ENCODE measurements at places on chromosomes 12 and 14.

DNA sequence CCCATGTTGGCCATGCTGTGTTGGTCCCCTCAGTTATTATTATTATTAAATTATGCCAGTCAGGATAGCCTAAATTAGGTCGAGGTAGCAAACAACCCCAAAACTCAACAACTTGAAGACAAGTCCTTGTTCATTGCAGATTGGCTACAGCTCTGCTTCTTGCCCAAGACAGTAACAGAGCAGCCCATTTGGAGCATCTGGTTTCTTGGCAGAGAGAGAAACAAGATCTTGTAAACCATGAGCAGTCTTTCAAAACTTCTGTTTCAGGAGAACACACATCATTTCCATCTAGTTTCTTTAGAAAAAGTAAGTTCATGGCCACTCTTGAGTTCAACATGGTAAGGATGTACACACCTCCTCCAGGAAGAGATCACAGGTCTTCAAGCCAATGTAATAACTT is 52.3 kb downstream of the E2F7 start:
- no peak for DNase-seq

- no peak for DNase-seq
Observed at GRCh38 chr12:103880299-103881142, 39.5 kb upstream of the NT5DC3 start.

- no peak for DNase-seq
Observed at GRCh38 chr14:58752771-58753201, 115.0 kb downstream of the DACT1 start.

- no peak for DNase-seq
Observed at GRCh38 chr14:68767248-68767645, 25.6 kb downstream of the ZFP36L1 start.

DNA sequence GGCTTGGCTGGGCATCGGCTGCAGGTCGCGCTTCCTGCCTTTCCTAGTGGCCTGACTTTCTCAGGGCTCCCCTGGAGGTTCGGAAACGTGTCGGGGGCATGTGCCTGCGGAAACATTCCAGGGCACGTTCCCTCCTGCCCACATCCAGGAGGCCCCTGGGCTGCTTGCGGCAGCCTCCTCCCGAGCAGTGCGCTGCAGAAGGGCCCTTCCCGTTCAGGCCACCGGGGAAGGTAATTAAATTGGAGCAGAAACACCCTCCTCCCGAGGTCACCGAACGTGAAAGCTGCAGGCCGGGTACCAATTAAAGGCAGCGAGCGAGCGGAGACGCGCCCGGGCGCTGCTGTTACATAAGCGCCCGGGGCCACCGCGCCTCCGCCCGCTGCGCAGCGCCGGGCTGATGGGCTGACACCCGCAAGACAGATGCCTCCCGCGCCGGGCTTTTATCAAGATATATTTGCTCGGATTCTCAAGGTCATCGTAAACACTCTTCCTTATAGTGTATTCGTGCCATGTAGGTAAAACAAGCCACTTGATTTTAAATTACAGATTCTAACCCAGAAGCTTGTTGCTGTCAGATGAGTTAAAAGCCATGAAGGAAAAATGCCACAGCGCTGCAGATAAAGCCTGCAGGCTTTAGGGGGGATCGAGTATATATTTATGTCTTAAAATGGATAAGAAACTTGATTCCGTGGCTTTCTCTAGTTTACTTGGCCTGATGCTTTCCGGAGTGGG is 31.4 kb downstream of the SSPN start:
- DNase-seq = no peak

GRCh38 chr12:116861320-116861719 is 19.9 kb downstream of the HRK start:
- no peak for DNase-seq

DNA sequence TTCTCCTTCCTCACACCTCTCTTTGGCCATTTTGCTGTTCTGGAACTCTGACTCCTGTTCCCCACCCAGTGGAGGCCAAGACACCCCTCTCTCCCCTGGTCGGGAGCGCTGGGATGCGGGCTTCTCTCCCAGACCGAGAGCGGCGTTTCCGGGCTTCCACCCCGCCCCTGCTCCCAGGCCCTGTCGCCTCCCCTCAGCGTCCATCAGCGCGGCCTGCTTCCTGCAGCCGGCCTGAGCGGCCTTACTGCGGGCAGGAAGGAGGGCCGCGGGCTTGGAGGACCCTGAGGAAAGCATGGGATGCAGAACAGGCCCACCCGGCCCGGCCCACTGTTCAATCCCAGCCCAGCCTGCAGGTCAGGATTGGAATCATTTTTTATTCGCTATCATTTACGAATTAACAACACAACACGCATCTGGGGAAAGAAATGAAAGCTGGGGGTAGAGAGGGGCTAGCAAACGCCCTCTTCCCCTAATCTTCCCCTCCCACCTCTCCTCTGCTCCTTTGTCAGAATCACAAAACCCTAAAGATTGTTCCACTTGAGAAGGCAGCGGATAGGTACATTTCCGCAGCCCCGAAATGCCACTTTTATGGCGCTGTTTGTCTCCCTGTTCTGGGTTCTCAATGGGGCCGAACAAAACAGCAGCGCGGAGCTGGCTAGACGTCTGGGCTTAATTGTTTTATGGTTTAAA is 3.8 kb upstream of the HOXC8 start:
- DNase-seq = no peak

DNA sequence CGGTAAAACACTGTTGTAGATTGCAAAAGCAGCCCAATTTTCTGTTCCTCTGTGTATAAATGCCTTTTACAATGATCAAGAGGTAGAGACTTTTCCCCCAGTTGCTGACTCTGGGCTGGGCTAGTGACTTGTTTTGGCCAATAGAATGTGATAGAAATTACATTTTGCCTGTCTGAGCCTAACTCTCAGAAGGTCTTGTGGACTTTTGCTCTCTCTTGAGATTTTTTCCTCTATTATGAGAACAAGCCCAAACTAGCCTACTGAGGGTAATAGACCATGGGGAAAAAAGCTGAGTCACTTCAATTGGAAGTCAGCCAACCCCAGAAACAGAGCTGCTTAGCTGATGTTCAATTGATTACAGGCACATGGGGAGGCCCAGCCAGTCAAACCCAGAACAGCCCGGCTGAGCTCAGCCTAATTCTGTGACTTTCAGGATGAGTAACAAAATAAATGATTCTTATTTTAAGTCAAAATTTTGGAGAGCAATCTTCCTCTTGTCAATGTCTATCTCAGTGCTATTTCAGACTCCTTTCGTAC is 61.4 kb downstream of the MYF5 start:
- DNase-seq = no peak

DNA sequence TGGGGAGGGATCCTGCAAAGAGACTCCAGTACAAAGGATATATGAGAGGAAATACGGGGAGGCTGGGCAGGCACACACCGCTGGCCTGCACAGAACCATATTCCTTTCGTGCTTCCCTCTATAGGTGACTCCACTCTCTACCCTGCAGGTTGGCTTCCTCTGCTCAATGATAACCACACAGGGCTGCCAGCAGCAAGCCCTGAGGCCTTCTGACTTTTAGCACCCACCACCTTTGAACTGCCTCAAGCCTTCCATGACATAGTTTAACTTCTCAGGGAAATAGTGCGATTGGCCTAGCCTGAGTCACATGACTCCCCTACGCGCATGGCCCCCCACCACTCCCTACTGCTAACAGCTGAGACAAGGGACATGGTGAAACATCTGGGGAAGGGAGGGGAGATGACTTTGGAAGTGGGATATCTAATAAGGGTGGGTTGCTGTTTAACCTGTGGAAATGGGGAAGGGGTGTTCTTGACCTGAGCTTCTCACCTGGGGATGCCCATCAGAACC is 3.0 kb upstream of the FOXN3 start:
- DNase-seq = no peak

- DNase-seq = no peak
Observed at GRCh38 chr12:119674560-119674959, 6.6 kb downstream of the PRKAB1 start.

GRCh38 chr14:29310210-29310609 is 543.6 kb downstream of the FOXG1 start:
- no peak for DNase-seq

GRCh38 chr14:58882577-58883018 is 244.8 kb downstream of the DACT1 start:
- DNase-seq = no peak

GRCh38 chr14:103544388-103545218 is 15.6 kb downstream of the TRMT61A start:
- no peak for DNase-seq

DNA sequence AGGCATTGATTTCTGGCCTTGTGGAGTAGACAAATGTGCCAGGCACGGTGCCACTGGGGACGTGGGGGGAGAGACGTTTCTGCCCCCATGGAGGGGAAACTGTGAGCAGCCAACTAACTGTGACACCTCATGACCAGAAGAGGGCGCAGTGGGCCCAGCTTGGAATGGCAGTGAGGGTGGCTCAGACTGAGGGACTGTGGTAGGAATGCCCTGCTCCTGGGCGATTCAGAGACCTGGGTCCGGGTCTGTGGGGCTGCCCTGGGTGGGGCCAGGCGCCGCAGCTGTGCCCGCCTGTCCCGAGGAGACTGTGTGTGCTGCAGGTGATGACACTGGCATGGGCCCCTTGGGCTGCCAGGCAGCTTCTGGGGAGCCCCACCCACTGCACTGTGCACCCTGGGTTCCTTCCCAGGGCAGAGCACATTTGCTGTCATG is 60.6 kb downstream of the SLC25A47 start:
- DNase-seq = no peak

DNA sequence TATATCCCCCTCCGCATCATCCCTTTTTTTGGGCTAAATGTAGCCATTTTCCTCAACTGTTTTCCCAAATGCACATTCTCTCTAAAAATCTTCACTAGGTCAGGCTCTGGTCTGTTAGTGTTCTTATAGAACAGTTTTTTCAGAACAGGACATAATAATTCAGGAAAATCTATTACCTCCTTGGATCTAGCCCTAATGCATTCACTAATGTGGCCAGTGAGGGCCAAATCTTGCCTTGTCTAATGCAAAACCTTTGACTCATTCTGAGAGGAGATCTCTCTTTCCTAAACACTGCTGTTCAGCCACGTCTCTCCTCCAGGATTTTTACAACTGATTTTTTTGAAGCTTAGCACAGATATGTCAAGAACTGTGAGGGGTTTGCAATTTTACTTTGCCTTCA is 15.5 kb downstream of the C14orf132 start:
- no peak for DNase-seq

DNA sequence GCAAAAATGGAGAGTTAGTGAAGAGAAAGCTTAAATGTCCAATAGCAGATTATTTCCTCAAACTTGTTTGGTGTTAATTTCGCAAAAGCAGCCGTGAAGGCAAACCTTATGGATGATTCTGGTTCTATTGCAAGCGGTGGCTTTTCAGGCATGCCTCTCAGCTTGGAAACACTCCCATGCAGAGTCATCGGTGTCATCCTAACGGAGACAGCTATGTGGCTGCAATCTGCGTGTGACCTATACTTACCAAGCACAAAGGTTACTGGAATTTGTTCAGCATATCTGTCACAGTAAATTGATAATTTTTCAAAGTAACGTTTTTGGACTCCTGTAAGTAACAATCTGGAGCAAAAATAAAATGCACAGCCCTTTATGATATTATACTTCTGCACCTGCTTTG is 5.0 kb downstream of the BEST3 start:
- DNase-seq = no peak

- no peak for DNase-seq
Observed at GRCh38 chr14:96269359-96269710, 13.3 kb downstream of the BDKRB1 start.

- DNase-seq = no peak
Observed at GRCh38 chr12:88266806-88267360, 124.8 kb downstream of the TMTC3 start.

GRCh38 chr12:51895378-51896135 is 7.7 kb downstream of the ANKRD33 start:
- no peak for DNase-seq

DNA sequence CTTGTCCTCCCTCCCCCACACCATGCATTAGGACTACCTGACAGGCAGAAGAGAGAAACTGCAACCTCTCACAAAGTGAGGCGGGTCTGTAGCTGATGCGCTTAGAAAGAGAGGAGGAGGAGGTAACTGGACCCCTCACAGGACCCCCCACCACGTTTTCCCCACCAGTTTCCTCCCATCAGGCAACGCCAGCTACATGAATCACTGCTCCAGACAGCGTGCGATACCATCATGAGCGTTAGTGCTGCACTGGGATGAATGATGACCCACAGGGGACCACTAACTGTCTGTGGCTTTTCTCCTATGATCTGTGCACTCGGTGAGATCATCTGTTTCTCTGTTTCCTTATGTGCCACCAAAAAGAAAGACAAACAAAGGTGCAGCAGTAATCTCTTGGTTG is 77.7 kb downstream of the KCNK10 start:
- DNase-seq = no peak

DNA sequence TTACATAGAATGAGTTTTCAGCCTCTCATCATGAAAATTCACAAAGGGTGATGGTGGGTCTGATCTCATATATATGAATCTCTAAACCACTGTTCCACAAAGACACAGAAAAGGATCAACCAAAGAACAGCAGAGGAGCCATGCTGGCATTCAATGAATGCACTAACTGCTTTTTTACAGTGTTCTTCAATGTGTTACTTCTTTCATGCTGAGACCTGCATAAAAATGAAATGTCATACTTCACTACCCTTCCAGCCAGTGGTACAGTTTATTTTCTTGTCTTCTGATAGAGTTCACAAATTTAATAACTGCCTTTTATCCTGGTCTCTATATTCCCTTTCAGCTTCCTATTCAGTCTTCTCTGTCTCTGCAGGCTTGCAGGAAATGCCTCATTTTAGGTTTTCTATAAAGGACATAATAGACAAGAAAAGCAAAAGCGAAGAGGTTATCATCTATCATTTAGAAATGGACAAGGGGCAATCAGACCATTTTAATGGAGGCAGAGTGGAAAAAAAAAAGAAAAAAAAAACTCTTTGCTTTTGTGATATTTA is 836.7 kb upstream of the FOXG1 start:
- DNase-seq = no peak

DNA sequence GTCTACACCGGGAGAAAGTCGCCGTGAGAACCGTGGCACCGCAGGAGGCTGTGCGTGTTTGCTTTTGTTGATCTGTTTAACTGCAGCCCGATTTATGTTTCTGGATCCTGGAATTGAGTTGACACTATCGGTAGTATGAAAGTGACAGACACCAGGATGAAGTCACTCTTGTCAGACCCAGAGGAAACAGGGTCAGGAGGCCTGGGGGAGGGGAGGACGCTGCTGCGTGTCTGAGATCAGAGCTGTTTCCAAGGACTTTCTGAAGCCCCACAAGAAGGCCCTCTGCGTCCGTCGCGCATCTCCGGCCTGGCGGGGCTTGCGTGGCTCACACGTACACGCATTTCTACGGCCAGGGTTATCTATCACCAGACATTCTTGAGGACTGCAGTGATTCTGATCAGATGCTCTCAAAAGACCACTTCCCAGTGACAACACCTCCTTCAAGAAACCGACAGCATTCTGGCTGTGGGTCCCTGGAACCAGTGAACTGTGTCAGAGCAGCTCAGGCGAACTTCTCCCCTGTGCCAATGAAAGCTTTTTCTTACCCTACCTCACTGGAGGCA is 263.4 kb downstream of the ADGRD1 start:
- no peak for DNase-seq

GRCh38 chr12:130711756-130712155 is 4.3 kb downstream of the RIMBP2 start:
- DNase-seq = no peak

- no peak for DNase-seq
Observed at GRCh38 chr12:3809357-3810015, 56.6 kb upstream of the CRACR2A start.

Measured in activated CD8-positive, alpha-beta memory T cell treated with anti-CD3 and anti-CD28 coated beads for 1 hour (primary cell).